Ureter (tissue), 1 donor: ENCODE measurements at places on chromosomes 2 and 18. TPM values are rescaled to one million over a fixed set of nuclear protein-coding genes. Genes with fewer than 3 reads are reported as not detected.

DNA sequence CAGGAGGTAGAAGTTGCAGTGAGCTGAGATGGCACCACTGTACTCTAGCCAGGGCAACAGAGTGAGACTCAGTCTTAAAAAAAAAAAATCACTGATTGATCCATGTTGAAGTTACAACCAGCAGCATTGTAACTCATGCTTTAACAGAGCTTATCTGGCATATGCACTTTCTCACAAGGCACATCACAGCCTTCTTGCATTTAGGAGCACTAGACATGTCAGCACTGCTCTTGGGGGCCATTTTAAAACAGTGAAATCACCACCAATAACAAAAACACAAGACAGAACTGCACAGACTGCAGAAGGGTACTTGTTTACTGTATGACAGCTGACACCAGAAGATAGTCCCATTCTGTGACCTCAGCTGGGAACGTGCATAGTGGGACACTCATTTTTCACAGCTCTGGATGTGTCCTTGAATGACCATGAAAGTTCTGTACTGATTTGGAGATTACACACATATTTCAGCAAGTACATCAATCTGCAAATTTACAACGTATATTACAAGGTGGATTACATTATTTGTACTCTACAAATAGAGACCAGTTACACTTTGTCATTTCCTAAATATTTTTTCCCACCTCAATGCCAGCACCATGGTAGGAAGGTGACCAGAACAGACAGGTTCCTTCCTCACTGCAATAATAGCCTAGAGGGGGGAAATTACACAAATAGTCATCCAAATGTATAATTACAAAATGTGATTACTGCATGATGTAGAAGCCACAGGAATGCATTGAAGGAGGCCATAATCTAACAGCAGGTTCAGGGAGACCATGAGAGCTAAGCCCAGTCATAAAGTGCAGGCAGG is 35.1 kb downstream of the CCBE1 start:
- no peak for DNase-seq

DNA sequence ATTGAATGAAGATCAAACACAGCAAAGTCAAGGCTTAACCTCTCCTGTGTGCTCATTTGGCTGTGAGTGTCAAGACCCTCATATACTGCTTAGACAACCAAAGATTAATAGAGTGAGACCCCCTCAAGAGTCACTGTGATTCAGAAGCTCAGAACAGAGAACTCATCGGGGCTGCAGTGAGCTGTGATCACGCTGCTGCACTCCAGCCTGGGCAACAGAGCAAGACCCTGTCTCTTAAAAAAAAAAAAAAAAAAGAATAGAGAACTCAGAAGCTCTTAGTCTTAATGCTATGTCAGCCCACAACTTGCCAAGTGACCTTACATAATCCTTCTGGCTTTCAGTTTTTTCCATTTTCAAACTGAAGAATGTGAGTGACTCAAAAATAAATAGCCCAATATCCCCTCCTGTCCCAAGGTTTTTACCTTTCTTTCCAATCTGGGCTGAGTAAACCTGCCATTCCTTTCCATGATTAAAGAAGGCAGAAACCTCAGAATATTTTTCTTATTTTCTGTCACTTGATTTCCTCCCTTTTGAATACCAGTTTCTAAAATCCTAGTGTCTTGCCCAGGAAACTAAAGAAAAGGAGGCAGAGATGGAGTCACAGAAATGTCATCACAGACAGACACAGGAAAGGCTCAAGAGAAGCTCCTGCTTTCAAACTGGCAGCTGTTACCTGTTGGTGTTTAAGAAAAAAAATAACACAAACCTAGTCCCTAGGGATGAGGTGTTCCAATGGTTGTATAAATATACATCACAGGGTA is 102.4 kb downstream of the CACNB4 start:
- DNase-seq = no peak

CUL3 gene
- 89.5 TPM for total RNA-seq

DNA sequence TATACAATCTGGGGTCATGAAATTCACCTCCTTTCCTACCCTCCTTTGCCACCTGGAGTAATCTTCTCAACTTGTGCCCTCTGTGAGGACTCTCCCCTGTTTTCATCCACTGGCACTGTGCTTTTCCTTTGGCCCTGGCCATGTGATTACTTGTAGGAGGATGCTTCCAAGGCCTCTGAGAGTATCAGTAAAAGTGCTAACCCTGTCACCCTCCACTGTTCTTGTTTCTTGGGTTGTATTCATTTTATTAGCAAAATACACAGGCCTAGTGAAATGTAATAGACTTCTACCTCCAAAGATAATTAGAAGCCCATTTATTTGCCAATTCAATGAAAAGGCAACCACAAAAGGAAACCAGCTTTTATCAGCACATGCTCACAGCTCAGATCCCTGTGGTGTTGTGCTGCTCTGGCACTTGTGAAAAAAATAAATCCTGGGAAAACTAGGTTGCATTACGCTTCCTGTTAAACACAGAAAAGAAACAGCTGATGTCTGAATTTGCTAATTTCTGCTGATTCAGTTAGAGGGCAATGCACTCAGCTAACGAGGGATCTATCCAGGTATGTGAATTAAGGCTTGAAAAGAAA is 357.5 kb upstream of the ETAA1 start:
- DNase-seq = no peak

DNA sequence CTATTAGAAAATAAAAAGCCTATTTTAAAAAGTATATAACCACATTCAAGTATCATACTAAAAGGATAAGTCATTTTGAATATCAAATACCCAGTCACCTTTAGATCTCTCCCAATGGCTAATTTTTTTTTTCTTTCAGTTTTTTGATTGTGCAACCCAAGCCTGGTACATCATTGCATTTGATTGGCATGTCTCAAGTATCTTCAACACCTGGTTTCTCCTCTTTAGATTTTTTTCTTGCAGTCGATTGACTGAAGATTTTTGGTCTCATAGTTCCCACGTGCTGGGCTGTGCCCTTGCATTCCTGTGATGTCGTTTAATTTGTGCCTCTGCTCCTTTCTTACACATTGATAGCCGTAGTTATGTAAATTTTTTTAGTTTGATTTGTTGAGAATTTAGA is 40.7 kb downstream of the ATIC start:
- DNase-seq = no peak

ZNF512 gene
- total RNA-seq = 48.7 TPM

DOK6 gene
- total RNA-seq = 4.9 TPM

MAP3K20 gene
- 77.6 TPM for total RNA-seq

DNA sequence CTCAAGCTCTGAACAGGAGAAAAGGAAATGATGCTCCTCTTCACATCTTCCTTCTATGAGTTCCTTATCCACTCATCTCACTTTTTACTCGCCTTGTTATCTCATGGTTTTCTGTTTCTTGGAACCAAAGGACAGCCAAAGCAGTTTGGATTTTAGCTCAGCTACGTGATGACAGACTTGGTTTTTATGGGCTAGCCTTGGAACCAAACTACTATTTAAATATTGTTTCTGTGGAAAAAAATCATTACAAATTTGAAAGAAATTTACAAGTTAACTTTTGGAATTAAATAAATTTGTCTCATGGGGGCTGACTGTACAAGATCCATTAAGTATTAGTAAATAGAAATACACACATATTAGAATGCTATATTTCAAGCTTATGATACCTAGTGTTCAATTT is 727.8 kb upstream of the FANCL start:
- no peak for DNase-seq

CENPA gene
- total RNA-seq = 0.26 TPM

TTLL4 gene
- total RNA-seq = 39.1 TPM

DNA sequence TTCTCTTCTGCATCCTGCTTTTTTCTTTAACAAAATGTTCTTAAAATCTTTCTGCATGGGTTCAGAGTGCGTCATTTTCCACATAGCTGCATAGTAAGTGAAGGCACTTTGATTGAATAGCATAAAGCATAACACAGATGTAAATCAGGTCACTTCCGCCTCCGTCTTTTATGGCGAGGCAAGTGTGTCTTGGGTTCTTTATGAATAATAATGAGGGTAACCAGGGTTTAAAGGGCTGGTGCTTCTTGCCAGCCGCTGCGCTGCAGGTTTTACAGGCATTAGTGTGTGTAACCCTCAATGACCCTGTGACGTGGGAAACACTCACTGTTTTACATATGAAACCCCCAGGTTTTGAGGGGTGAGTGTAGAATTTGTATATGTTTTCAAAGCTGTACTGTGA is 164.2 kb downstream of the MYT1L start:
- DNase-seq = no peak

- no peak for DNase-seq
Measured at GRCh38 chr2:85106489-85107180, 26.6 kb upstream of the TCF7L1 start.

DNA sequence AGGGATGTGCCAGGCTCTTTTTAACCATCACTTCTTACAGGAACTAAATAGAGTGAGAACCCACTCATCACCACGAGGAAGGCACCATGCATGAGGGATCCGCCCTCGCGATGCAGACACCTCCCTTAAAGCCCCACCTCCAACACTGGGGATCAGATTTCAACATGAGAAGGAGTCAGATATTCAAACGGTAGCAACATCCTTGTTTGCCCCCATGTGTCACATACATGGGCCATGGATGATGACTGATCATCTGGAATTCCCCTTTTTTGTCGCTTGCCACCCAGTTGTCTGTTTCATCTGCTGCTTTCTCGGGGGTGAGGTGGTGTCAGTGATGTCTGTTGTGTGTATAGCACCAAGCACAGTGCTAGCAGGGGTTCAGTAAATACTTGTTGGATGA is 57.9 kb downstream of the NCK2 start:
- no peak for DNase-seq

GPR45 gene
- not detected for total RNA-seq

DNA sequence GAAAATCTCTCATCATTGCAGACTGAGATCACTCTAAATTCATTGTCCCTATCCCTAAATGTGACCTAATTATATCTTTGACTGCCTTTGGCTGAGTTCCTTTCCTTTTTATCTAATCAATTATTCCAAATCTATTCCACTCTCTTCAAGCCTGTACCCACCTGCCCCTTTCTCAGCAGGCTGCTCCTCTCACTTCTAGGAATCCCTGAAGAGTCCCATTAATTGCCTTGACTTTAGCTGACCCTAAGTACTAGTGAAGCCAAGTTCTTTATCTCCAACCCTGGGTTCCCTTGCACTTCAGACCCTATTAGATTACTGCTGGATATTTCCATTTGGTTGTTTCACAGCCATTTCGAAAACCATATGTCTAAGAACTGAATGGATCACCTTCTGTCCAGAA is 102.8 kb downstream of the GREB1L start:
- no peak for DNase-seq
